ENCODE measurements at places on chromosomes 1 and 21.

- no peak for DNase-seq
Measured at GRCh38 chr1:27660300-27660835, 11.6 kb downstream of the IFI6 start.

GRCh38 chr1:150234309-150234565, 1.7 kb downstream of the ANP32E start:
- DNase-seq = no peak

DNA sequence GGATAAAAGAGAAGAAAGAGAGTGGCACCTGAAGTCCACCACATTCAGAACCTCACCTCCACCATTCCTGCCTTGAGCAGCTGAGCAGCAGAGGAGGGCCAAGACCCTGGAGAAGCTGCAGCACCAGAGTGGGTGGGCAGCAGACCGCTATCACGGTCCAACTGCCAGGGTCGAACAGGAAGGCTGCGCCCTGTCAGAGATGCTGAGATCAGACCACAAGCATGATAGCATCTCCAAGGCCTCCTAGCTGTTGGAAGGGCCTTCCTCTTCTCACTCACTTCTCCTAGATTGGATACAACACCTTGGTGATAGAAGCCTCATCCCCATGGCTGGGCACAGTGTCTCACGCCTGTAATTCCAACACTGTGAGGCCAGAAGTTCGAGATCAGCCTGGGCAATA, 12.1 kb upstream of the SLC45A3 start:
- no peak for DNase-seq

- DNase-seq = no peak
Measured at GRCh38 chr1:61190618-61191432, 108.5 kb downstream of the NFIA start.

- DNase-seq = no peak
Measured at GRCh38 chr1:208485512-208485911, 241.3 kb upstream of the PLXNA2 start.

- no peak for DNase-seq
Measured at GRCh38 chr1:238753252-238753651, 633.1 kb upstream of the CHRM3 start.

Data from T-cell (primary cell).